ENCODE measurements at places on chromosomes 3 and 15. TPM values are rescaled to one million over a fixed set of nuclear protein-coding genes. Genes with fewer than 3 reads are reported as not detected.

The BLOC1S6 gene
- total RNA-seq: 85.3 TPM

DNA sequence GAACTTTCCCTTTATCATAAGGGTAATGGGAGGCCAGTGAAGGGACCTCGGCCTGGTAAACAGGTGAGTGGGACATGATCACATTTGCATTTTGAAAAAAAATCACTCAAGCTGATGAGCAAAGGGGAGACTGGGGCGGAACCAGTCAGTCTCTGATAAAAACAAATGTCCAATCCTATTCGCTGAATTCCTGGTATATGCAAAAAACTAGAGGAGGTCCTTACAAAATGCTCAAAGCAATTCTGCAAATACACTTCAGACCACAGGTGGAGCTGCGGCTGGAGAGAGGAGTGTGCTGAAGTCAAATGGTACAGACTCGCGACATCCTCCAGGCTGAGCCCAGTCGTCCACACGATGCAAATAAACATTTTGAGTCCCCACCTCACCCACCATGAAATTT is 166.7 kb downstream of the FOXP1 start:
- DNase-seq: no peak
- H3K27ac ChIP-seq: no peak overlapping the region
- no peak overlapping the region for H3K4me3 ChIP-seq
- H3K4me1 ChIP-seq: no peaks in the 10 kb centered on the region

DNA sequence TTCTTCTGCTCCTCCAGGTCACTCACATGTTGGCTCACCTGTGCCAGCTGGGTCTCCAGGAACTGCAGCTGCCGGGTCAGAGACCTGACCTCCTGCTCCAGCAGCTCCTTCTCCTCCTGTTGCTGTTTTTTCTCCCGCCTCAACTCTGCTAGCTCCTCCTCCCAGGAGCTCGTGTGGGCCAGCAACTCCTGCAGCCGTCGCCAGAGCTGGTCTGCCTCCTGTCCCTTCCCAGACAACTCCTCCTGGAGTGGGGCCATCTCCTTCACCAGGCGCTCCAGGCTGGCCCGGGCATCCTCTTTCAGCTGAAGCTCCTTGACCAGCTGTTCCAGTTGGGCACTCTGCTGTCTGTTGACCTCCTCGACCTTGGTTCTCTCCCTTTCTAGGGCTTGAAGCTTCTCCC is 24.5 kb downstream of the CXCR6 start:
- DNase-seq: no peak
- peak overlapping the region; percentile 45 for H3K27ac ChIP-seq
- peaks cover 56% of the 10 kb centered on the region for H3K36me3 ChIP-seq
- peaks cover 57% of the 10 kb centered on the region for H3K4me1 ChIP-seq

DNA sequence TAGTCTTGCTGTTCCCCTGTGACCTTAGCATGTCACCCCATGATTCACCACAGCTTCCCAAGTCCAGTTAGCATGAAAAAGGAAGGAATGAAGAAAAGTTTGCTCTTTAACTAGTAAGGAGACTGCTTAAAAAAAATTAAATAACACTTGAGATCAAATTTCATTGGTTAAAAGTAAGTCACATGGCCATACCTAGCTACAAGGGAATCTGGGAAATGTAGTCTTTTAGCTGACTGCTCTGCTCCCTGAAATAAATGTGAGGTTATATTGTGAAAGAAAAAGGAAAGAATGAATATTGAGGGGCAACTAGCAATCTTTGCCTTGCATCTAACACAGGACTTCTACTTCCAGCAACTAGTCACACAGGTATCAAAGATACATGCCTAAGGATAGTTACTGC is 84.7 kb upstream of the LRRN1 start:
- no peak for DNase-seq
- no peaks in the 10 kb centered on the region for H3K4me1 ChIP-seq
- no peaks in the 10 kb centered on the region for H3K36me3 ChIP-seq
- no peak overlapping the region for H3K27ac ChIP-seq
- H3K4me3 ChIP-seq: no peak overlapping the region
- no peaks in the 10 kb centered on the region for H3K27me3 ChIP-seq

DNA sequence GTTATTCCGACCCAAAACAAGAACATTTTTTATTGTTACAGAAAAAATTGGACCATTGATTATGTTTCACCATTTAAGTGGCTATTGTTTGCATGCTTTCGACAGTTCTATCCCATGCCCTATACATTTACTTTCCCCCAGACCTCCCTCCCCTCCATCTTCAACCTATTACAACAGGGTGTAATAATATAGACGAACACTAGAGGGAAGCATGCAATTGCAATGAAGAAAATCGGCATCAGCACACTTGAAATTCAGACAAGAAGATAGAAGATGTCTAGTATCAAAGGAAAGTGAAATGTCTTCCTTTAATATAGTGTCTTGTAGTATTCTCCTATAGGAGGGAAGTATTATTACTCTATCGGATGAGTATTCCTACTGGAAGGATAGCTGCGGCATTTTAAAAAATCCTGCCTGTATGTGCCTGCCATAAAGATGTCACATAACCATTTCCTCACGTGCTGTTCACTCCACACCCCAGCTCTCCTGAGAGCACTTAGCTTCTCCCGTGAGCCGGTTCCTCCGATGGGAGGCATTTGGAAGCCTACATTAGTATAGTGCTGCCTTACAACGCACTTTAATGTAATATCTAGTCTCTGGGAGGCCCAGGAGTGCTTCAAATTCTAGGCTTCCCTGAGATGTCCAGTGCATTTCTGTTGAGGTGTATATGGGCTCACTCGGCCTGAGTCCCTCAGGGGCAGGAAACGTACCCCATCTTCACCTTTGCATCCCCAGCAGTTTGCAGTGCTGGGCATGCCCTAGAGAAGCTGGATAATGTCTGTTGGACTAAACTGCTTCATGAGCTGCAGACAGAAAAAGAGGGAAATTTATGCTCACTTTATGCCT is 17.8 kb upstream of the ERICH6 start:
- no peak for DNase-seq
- no peaks in the 10 kb centered on the region for H3K36me3 ChIP-seq
- no peaks in the 10 kb centered on the region for H3K27me3 ChIP-seq
- H3K4me1 ChIP-seq: no peaks in the 10 kb centered on the region
- no peak overlapping the region for H3K27ac ChIP-seq
